ENCODE measurements at places on chromosomes 3 and 15.

DNA sequence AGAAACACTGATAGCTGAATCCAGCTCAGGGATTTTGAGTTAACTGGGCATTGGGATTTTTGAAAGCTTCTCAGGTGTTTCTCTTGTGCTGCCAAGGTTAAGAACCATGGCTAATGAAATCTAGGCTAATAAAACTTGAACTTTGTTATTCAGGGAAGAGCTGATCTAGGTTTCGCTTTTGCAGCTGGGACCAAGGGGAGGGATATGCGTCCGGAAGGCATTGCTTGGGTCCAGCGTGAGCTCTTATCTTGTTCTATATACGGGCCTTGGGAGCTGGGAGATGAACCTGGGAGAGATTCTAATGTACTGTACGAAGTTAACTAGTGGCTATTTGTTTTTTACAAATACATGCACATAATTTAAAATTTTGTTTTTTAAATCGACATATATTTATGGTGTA lies 29.8 kb downstream of the ITPR1 start:
- no peak for DNase-seq

DNA sequence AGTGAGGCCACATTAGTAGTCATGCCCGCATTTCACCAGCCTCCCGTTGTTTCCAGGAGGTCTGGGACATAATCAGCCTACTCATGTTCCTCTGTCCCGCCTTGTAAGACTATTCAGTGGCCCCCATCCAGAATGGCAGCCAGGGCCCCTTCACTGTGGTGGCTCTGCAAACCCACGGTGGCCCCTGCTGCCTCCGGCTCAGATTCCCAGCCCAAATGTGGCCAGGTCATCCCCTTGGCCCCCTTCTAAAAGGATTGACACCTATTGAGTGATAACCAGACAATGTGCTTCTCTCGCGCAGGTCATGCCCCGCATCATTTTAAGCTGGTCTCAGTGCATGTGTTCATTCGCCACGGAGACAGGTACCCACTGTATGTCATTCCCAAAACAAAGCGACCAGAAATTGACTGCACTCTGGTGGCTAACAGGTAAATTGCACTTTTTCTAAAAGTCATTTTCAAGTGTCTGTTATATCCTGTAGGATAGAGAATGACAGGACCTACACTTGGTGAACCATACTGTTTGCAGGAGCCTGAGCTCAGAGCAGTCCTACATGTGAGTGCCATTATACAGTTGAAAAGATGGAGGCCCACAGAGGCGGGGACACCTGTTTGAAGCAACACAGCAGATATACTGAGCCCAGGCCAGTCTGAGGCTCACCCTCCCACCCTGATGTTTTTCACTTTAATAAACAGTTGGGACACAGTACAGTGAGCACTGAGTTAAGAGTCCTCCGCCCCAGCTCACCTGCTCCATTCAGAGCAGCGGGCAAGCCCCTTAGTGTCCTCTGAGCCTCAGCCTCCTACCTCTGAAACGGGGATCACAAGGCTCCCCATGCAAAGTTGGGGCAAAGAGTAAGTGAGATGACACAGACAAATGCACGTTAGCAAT lies 47.7 kb downstream of the PXYLP1 start:
- DNase-seq = peak; percentile 42

DNA sequence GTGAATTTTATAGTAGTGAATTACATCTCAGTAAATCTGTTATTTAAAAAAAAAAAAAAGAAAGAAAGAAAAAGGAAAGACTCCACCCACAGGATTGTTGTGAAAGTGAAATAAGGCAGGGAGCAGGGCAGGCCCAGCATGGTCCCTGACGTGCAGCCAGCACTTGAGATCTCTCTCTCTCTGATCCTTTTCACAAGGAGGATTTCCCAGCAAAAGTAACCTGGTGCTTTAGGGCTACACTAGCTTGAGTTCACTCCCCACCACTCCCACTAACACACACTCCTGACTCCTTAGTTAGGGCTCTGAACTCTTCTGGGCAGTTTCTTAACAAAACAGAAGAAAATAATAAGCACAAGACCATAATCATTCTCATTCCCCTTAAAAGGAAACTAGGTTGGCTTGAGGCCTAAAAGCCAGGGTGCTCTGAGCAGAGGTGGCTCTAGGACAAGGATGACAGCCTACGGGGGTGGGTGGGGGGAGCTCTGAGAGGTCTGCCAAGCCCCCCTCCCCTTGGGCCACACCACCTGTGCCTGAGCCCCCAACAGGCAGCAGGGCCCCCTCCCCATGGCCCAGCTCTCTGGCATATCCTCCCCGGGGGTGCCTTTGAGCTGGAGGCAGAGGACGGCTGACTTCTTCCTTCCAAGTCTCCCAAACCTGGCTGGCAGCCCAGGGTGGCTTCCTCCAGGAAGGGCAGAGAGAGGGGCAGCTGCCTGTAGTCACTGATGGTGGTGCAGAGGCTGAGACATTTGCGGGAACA lies 856 bp downstream of the TMEM40 start:
- DNase-seq = peak; percentile 58

DNA sequence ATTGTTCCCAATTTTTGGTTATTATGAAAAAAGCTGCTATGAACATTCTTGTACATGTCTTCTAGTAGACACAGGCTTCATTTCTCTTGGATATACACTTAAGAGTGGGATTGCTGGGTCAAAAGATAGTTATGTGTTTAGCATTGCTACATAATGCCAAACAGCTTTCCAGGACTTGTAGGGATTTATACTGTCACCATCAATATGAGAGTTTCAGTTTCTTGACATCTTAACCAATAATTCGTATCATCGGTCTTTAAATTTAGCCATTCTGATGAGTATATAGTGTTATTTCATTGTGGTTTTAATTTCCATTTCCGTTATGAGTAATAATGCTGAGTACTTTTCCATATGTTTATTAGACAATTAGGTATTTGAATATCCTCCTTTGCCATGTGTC lies 190.3 kb upstream of the PFN2 start:
- DNase-seq = no peak

DNA sequence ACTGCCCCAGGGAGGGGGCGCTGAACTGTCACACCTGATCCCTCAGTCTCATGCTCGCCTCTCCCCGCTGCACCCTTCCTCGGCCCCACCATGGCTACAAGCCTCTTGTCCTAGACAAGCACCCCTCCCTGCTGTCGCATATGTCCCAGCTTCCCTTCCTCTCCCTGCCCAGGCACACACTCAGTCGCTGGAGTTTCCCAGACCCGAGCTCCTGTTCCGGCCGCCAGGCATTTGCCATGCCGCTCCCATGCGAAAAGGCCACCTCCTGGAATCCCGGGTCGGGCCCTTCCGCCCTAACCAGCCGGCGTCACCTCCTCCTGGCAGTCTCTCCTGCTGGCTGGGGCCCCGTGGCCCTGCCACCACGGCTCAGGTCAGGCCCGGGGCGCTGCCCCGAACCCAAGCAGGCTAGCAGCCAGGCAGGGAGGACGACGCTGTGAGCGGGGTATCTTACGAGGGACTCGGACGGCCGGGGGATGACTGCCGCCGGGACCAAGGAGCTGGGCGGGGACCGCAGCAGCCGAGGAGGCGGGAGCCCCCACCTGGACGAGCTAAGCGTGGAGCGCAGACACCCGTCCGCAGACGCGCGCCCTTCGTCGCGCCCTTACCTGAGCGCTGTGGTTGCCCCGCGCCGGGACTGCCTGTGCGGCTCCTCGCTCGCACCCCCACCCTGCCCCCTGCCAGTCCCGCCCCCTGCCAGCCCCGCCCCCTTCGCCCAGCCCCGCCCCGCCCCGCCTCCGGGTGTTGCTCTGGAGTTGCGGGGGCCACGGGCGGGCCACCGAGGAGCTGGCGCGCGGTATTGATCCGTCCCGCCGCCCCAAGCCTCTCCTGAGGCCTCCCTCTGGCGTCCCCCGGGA lies at the start of gene ALS2CL:
TSS of gene ALS2CL (minus strand) at position 642 of the 854 bp plus-strand sequence. CDS start 4,239 bp downstream, outside the sequence.
- DNase-seq = peak; percentile 39

GRCh38 chr3:193932576-193932975 lies 203.4 kb upstream of the HES1 start:
- no peak for DNase-seq

- DNase-seq = no peak
Observed at GRCh38 chr3:194267744-194268653, 83.1 kb downstream of the CPN2 start.

GRCh38 chr3:62774221-62774620 lies 101.0 kb downstream of the CADPS start:
- DNase-seq = no peak

DNA sequence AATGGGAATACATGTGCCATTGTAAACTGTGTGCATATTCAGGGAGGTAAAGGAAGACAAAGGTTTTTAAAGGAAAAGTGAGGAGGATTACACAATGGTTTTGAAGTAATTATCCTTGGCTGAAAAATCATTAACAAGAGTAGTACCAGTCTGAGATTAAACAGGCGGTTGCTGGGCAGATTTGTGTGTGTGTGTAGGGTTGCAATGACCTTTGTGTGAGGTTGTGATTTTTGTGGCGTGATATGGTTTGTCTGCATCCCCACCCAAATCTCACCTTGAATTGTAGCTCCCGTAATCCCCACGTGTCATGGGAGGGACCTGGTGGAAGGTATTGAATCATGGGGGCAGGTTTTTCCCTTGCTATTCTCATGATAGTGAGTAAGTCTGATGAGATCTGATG lies 7.0 kb downstream of the DLEC1 start:
- no peak for DNase-seq

GRCh38 chr3:195597848-195598247 lies 14.1 kb upstream of the APOD start:
- DNase-seq = no peak

DNA sequence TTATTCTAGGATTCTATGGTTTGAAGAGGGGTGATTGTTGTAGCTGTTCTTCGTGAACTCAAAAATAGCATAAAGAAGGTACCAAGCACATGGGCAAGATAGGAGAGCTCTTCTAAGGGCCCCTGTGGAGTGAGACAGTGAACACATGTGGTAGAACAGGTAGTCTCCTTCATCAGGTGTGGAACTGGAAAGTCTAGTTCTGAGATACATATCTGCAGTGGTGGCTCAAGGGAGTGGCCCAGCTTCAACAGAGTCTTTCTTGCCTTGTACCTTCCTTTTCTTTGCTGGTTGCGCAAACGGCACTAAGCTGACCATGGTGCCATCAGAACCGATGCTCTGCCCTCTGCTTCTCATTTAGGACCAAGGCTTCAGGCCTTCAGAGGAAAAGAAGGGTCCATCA lies 65.2 kb downstream of the CERS3 start:
- DNase-seq = no peak

DNA sequence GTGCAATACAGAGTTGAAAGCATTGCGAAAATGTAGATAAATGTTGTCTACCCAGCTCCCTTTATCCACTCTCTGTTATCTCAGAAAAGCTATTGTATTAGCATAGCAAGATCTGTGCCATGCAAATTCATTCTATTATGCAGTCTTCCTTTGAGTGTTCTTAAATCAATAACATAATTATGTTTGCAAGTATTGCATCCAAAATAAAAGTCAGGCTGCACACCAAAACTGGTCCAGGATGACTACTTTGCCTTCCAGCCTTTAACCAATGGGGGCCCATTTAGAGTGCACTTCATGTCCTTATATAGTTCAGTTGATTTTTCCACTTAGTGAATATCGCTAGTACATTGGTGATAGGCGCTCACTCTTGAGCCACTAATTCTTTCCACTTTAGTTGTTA lies 107.4 kb upstream of the MLF1 start:
- DNase-seq = no peak

DNA sequence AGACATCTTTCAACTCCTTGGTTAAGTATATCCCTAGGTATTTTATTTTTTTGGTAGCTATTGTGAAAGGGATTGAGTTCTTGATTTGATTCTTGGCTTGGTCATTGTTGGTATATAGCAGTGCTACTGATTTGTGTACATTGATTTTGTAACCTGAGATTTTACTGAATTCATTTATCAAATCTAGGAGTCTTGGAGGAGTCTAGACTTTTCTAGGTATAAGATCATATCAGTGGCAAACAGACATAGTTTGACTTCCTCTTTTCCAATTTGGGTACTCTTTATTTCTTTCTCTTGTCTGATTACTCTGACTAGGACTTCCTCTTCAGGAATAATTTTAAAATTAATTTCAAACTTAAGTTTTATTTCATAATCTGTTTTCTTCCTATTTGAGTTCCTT lies 125.2 kb downstream of the OCA2 start:
- DNase-seq = no peak

GRCh38 chr3:141686466-141687291 lies 51.4 kb upstream of the RNF7 start:
- DNase-seq = peak; percentile 65

- DNase-seq = peak; percentile 3
Observed at GRCh38 chr15:95470997-95471689, 859.4 kb upstream of the NR2F2 start.

DNA sequence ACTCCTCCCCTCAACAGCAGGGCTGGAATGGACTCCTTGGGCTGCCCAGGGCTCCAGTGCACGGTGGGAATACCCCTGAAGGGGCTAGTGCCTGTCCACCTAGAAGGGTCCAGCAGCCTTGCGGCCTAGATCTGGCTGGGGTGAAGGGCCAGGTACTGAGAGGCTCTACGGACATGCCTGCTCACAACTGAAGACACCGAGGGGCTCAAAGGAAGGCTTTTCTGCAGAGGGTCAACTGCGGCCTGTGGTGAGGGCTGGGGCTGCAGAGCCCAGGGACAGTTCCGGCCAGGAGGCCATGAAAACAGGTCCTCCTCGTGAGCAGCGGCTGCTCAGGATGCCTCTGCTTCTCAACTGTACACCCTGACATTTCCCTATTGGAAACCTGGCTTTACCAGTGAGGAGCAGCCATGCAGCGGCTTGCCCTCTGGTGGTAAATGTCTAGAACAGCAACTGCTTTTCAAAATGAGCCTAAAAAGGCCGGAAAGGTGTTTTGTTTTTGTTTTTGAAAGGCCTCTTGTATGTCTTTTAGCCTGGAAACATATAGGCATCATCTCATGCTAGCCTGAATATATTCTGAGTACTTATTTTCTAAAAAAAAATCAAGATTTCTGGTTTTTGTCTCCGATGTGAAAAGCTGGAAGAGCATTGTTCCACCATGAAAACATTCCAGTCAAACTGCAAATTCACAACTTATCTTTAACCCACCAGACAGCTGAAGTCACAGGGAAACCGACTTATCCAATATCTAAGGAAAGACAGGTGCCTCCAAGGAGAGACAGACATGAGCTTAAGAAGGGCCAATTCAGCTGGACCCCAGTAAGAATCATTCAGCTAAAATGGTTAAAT lies 163.4 kb downstream of the KLF13 start:
- peak; percentile 38 for DNase-seq

DNA sequence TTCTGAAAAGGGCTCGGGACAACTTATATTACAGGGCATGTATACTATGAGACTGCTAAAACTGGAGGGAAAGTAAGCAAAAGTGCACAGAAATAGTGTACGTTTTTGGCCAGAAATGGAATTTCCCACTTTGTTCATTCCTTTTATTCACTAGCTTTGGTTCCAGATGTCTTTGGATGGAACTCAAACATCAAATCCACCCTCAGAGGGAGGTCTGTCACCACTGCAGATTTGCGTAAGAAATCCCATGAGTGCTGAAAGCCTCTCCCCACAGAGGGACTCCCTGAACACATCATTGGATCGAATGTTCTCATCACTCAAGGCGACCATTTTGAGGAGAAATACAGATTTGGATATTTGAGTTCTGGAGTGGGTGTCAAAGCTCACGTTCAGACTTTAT lies 71.6 kb downstream of the FEM1B start:
- DNase-seq = no peak

GRCh38 chr3:127790882-127791183 lies 31.5 kb downstream of the MGLL start:
- DNase-seq = no peak

All from A172 (cell line).